ENCODE measurements at places on chromosomes 16 and 17.

DNA sequence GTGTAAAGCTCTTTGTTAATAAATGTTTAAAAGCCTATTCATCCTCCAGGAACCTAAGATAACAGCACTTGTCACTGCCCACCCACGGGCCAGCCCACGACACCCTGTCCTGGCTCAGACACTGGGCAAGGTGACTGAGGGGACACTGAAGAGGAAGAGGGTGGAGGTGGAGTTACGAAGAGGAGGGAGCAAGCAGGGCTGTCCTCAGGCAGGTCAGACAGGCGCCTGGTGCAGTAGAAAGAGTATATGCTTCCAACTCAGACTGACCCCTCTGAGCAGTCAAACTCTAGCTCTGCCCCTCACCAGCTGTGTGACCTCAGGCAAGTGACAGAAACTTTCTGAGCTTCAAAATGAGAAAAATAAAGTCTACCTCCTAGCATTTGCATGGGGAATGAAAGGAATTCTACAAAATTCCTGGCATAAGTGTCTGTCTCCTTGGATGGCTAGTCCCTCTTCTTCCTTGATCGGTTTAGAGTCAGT is 22.8 kb downstream of the TEX2 start:
- no peak for DNase-seq

DNA sequence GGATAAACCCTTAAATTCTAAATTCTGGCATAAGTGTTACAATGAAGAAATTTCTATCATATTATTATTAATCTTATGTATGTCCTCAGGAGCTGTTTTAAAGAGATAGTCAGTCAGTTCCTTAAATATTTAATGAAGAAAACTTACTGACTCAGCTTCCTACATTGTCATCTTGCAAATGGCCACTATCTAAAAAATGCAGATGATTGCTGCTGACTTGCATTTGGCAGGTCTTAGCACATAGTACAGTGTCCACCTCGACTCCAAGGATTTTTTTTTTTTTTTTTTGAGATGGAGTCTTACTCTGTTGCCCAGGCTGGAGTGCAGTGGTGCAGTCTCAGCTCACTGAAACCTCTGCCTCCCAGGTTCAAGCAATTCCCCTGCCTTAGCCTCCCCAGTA is 55.1 kb upstream of the CORO6 start:
- no peak for DNase-seq

DNA sequence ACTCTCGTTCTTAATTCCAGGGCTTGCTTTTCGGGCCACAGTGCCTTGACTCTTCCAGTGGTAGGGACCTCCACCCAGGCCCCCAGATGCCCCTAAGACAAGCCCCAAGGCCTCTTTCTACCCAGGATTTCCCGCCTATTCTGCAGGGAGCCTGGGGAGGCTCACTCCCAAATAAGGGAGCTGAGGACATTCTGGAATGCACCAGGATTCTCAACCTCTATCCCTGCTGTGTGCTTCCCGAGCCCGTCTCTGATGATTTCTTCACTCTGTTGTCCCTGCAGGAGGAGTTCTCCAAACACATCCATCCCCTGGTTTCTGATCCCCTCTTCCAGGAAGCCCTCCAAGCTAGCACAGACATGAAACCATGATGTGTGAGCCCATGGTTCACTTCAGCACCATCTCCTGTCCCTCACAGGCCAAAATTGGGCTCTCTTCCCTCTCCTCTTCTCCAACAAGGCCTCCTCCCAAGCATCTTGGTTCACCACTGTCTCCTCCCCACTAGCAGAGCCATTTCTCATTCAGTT is 255.9 kb downstream of the KATNIP start:
- DNase-seq: no peak

GRCh38 chr17:73588891-73589290 is 55.4 kb downstream of the SDK2 start:
- no peak for DNase-seq

DNA sequence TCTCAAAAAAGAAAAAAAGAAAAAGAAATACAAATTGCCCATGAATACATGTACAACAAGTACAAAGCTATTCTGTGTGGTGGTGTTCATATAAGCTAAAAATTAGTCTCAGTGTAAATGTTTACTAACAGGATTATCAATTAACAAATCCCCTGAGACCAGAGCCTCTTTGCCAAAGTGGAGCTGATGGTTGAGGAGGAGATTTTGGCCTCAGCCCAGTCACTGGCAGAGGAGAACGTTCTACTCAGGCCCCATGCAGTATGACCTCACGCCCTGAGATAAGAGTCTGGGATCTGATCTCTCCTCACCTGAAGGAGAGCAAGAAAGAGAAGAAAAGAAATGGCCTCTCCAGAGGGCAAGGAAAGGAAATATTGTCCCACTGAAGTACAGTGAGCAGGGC is 35.5 kb upstream of the NOL11 start:
- DNase-seq: no peak

- DNase-seq: no peak
Observed at GRCh38 chr17:71472809-71473789, 647.7 kb upstream of the SOX9 start.

DNA sequence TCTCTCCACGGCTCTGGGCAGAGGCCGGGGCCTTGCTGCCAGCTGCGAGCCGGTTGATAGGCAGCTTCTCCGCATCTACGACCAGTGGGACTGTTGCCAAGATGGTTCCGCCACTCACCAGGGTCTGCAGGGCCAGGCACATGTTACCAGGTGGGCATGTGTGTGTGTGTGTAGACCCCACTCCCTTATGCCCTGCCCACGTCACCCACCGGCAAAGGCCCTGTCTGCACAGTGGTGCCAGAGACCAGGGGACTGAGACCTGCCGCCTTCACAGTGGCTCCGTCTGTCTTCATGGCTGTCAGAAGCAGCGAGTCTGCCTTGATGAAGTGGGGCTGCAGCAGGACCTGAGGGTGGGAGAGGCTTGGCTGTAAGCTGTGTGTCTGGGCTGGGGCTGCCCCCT is 17.7 kb downstream of the SREBF1 start:
- DNase-seq: no peak

DNA sequence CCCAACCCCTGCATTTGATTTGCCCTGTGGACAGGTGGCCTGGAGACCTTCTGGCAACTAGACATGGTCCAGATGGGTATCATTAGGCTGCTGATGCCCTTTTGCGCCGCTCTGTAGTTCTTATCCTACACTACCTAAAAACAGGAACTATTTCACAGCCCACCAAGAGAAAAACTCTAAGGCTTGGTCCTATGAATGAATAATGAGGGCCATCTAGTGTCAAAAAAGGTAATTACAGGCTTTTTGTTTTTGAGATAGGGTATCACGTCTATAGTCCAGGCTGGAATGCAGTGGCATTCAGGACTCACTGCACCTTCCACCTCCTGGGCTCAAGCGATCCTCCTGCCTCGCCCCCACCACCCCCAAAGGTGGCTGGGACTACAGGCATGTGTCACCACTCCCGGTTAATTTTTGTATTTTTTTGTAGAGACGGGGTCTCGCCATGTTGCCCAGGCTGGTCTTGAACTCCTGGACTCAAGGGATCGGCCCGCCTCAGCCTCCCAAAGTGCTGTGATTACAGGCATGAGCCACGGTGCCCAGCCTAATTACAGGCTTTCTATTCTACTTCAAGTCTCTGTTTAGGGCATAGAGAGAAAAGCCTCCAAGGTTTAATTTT is 20.9 kb downstream of the COIL start:
- DNase-seq: no peak

DNA sequence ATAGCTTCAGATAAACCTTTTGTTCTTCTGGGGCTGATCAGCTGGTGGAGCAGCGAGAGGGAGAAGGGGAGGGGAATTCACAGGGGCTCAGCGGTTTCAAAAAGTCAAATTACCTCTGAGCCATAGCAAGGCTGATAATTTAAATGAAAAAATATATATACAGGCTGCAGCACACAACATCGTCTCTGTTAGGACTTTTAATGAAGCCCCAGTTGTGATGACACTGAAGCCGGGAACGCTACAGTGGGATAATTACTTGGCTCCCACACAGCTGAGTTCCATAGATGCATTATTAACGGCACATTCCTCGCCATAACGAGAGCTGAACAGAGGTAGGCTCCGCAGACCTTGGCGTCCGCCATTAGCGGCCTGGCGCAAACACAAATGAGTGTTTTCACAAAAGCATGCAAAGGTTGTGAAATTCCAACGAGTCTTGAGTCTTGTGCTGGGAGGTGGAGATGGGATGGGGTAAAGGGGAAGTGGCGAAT is 216.0 kb downstream of the C16orf78 start:
- DNase-seq: no peak

DNA sequence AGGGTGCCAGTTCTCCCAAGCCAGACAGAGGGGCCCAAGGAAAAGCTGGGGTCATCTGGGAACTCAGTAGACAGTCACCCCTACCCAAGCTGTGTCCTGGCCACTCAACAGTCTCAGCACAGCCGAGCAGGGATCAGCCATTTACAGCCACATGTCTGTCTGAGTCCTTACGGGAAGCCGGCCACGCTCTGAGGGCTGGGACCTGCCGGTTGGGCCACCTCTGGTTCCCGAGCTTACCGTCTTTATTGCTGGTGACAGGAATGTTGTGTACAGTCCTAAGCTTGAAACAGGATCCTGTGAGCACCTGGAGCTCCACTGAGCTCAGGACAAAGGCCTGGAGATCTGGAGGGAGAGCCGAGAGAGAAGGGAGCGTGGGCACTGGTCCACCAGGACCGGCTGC is 59.8 kb downstream of the TIMM22 start:
- DNase-seq: no peak

GRCh38 chr16:85912211-85912974 is 13.4 kb downstream of the IRF8 start:
- DNase-seq: no peak

GRCh38 chr17:48556229-48556575 is 11.3 kb upstream of the HOXB2 start:
- DNase-seq: no peak

DNA sequence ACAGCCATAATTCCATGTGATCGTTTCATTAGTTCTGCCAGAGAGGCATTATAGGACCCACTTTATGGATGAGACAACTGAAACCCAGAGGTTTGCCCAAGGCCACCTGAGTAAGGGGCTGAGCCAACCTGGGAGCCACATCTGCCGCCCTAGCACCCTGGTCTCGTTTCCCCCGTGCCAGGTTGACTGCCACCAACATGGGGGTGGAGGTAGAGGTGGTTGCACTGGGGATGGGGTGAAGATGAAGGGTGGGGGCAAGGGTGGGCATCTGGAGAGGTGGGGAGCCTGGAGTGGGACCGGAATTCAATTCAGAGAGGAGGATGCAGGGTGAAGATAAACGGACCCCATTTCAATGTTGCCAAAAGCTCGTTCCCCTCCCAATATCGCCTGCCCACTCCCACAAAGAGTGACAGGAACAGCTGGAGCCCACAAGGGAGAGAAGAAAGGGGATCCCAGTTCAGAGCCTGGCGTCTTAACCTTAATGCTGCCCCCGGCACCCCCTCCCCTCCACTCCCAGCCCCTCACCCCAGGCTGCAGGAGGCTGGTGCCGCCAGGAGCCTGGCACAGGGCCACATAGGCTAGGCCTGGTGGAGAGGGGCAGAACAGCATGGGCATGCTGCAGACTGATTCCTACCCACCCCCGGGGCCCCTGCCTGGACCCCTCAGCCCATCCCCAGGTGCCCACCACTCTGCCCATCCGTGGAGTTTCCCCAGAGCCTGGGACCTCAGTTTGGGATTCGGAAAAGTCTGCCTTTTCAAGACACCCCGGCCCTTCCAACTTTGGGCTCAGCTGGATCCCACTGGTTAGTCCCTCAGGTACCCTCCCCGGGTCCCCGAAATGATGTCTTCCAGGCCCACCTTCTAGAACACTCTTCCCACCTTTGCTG is 29.6 kb downstream of the NGFR start:
- no peak for DNase-seq

DNA sequence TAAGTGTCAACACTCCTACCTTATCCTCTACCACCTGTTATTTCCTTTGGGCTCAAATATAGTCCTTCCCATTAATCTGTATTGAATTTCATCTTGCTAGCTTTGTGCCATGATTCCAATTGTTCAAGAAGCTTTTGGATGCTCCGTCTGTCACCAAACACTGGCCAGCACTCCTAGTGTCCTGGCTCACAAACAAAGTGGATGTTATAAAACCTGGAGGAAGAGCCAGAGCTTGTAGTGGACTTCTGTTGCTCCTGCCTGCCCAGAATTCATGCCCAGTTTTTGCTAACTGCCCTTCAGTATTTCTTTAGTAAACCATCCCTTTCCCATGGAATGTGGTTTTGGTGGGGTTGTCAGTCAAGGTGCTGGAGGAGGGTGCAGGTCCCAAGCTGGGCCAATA is 77.2 kb upstream of the HS3ST2 start:
- DNase-seq: no peak

DNA sequence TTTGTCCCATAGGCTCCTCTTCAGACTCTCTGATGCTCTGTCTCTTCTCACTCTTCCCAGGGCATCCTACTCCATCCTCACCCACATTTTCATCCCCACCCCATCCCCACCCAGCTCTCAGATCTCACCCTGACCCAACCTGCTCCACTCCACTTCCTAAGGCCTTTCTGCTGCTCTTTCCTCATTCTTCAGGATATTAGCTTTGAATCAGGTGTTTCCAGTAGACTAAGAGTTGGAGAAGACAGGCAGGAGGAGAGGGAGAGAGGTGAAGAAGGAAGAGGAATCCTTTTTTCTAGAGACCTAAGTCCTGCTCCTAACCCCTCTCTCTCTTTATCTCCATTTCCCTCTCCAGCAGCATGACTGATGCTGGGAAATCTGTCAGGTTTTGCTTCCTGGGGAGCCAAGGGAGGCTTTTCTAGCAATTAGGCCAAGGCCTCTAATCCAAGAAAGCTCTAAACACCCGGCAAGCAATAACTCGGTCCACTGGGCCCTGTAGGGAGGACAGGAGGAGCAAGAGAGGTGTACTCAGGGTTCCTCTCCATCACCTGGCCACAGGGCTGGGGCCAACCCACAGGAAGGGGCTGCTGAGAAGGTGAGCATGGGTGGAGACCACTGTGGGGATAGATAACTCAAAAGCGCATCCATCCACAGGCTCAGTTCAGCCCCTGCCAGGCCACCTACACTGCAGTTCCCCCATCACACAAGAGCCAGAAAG is 133.3 kb downstream of the TMEM132E start:
- DNase-seq: no peak

DNA sequence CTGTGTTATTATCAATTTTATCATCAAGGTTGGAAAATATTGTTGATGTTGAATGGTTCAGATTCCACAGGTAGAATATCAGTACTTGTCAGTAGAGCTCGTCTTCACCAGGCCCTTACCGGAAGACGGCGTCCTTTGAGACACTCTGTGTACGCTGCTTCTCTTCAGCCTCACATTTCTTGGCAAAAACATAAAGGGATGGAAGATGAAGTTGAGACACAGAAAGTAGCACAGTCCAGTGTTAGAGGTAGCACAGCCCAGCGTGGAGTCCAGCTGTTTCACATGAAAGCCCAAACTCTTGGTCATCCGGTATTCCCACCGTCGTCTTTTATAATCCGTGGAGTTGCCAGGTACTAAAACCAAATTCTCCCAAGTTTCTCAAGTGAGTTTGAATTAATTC is 30.4 kb downstream of the ATP2C2 start:
- no peak for DNase-seq

- no peak for DNase-seq
Observed at GRCh38 chr16:84138824-84139627, 6.0 kb downstream of the HSDL1 start.

DNA sequence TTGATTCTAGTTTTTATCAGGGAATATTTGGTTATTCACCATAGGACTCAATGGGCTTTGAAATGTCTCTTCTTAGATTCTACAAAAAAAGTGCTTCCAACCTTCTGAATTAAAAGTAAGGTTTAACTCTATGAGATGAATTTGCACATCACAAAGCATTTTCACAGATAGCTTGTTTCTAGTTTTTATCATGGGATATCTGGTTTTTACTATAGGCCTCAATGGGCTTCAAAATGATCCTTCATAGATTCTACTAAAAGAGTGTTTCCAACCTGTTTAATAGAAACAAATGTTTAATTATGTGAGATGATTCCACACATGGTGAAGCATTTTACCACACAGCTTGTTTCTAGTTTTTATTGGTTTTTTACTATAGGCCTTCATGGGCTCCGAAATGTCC is 560.7 kb downstream of the KCNJ18 start:
- no peak for DNase-seq
